ENCODE measurements at places on chromosomes 16 and 17.

DNA sequence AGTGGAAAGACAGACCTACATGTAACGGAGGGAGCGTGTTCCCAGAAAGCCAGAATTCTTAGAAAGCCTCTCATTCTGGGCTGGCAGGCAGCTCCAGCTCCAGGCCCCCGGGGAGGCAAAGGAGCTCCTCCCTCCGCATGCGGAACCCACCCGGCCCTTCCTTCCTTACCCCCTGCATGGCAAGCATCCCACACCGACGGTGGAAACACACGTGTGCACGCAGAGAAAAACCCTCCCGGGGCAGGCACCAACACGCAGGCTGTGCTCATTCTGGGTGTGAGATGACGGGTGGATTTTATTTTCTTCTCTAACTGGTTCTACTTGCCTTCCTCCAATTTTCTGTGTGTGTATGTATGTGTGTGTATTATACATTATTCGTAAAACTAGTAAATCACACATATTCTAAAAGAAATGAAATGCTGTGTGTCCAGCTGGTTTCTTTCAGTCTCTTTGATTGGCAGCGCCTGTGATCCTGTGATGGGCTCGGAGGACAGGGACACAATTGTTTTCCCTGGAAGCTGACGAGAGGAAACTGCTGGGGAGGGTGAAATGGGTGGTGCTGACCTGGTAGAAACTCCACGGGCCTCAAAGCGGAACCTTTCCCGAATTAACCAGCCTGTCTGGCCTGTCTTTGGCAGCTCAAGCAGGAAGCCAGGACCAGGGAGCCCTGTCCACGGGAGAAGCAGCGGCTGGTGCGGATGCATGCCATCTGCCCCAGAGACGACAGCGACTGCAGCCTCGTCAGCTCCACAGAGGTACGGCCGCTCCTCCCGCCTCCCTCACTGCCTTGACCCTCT is 22.2 kb downstream of the CARD14 start:
- no peak for DNase-seq

DNA sequence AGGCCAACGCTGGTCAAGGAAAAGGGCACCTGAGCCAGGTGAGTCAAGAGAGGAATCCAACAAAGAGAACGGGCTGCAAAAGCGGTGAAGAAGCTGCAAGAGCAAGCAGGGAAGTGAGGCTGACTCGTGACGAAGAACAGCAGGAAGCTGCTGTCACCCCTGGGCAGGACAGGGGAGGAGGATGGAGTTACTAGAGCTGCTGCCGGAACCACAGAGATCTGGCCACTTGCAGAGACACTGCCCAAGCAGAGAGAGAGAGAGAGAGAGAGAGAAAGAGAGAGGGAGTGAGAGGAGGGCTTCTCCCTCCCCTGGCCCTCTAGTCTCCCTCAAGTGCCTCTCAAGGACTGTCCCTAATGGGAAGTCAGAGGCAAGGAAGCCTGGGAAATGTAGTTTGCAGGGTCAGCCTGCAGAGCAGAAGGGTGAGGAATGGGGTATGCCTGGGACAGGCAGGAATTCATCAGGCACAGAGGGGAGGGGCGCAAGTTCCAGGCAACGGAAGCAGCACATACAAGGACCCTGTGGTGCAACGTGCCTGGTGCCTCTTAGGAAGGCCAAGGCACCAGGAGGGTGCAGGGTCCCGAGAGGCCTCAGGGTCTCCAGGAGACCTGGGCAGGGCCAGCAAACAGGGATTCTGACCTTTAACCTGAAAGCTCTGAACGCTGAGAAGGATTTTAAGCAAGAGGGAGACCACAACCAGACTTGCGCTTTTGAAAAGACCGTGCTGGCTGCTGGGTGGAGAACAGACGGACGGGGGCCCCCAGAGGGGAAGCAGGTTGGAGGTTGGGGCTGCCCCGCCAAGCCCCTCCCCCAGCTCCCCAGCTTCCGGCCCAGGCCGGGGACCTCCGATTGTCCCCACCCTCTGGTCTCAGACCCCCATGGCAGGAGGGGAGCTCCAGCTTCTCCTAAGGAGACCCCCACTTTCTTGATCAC is 45.8 kb upstream of the CIBAR2 start:
- no peak for DNase-seq

- DNase-seq, result no peak
Observed at GRCh38 chr16:11312718-11313492, 31.8 kb upstream of the PRM1 start.

GRCh38 chr16:22813223-22813947 is 577 bp upstream of the HS3ST2 start:
- no peak for DNase-seq

- DNase-seq, result no peak
Observed at GRCh38 chr16:75130150-75130771, 13.7 kb upstream of the LDHD start.

DNA sequence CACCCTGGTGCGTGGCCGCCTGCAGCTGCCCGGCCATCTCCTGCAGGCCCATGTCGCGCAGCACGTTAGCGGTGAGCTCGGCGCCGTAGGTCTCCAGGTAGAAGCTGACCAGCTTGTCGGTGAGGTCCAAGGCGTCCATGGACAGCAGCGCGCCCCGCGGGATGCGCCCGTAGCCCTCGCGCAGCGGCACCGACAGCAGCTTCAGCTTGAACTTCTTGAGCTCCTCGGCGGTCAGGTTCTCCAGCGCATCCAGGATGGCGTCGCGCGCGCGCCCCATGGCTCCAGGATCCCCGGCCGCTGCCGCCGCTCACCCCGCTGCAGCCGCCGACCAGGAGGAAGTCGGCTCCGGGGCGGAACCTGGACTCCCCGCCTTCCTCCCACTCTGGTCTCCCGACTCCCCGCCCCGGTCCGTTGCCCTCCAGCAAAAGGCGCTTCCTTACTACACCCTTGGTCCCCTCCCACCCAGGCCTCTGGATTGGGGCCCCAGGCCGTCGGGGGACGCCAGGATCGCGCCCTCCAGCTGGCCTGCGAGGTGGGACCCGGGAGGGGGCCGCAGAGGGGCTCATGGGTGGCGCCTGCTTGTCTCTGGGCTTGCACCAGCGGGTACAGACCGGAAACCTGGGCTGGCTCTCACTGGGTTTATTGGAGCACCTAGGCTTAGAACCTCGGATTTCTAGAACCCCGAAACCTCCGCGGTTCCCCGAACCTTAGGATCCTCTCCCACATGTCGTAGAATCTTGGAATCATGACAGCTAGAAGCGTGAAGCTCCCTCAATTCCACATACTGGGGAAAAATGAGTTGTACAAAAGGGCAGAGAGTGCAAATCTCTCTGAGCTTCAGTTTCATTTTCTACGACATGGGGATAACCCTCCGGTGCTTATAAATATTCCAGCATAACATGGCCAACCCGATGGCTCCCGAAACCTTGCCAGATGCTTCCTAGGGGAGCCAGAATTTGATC is at the start of gene PYCARD:
PYCARD (minus strand) TSS at position 347 of the 962 bp plus-strand sequence; CDS start at position 277, 70 bp downstream.
- no peak for DNase-seq

DNA sequence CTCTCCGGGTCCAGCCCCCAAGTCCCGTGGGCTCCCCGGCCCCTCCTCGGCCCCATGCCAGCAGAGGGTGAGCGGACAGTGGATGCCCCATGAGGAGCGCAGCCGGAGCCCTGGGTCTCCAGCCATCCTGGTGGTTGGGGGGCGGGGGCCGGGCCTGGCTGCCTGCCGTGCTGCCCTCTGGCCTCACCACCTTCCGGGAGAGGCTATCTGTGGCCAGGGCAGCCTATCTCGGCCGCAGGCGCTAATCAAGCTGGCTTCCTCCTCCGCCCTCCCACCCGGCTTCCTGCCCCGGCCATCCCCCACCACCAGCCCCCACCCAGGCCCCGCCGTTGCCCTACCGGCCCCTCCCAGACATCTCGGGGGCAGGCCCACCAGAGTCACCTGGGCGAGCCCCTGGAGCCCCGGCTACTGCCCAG is 46.8 kb downstream of the ZFPM1 start:
- no peak for DNase-seq

DNA sequence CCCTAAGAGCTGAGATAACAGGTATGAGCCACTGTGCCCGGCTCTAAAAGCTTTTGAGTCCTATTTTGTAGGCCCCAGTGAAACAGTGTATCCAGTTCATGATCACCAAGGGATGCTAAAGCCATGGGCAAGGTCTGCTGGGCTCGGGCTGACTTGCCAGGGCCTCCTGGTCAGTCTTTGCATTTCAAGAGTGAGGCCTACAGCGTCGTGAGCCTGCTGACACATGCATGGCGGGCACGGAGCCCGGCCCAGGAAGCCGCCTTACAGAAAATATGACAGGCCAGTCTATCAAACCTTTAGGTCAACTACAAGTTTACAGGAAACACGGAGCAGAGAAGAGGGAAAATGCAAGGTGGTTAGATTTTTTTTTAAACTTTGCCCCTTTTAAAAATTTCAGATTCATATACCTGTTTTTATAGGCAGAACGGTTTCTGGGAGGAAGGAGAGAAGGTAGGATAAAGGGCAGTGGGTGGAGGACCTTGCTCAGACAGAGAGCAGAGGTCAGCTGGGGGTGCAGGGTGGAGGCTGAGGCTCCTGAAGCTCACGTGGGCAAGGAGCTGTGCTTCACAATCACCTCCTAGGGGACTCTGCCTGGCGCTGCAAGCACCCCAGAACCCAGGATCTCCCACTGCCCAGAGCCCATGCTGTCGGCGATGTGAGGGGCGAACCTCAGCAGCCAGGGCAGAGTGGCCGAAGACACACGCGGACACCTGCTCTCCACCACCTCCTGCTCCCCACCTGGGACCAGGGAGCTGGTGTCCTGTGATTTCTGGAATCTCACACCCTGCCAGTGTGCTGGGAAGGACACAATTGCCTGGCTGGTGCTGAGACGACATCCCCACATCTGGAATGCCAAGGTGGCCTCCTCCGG is 21.3 kb downstream of the C16orf95 start:
- DNase-seq, result no peak

DNA sequence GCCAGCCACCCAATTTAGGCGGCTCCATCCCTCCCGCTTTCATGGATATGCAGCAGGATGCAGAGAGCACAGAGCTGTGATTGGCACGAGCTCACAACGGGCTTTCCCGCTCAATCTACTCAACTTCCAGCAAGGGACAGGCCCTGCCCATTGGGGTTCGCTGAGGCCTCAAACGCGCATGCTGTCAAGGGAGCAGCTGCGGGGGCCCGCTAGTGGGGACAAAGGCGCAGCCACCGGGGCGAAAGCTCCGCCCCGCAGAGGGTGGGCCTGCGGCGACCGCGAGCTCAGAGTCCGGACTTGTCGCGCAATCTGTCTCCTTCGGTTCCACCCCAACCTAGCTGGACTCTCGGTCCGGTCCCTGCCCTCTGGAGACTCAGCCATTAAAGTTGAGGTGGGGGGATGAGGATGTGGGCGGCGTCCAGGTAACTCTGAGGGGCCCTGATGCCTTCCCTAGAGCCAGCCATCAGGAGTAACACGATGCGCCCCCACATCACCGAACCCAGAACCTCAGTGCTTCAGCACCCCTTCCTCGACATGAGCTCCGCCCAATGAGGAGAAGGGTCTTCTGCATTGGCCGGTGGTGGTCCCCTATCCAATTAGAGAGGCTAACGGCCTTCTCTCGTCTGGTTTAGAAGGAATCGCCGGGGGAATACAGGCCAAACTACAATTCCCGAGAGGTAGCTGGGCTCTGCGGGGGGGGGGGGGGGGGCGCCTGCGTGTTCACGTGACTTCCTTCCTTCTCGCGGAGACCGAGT is 489 bp upstream of the NFATC3 start:
- peak; percentile 56 for DNase-seq

DNA sequence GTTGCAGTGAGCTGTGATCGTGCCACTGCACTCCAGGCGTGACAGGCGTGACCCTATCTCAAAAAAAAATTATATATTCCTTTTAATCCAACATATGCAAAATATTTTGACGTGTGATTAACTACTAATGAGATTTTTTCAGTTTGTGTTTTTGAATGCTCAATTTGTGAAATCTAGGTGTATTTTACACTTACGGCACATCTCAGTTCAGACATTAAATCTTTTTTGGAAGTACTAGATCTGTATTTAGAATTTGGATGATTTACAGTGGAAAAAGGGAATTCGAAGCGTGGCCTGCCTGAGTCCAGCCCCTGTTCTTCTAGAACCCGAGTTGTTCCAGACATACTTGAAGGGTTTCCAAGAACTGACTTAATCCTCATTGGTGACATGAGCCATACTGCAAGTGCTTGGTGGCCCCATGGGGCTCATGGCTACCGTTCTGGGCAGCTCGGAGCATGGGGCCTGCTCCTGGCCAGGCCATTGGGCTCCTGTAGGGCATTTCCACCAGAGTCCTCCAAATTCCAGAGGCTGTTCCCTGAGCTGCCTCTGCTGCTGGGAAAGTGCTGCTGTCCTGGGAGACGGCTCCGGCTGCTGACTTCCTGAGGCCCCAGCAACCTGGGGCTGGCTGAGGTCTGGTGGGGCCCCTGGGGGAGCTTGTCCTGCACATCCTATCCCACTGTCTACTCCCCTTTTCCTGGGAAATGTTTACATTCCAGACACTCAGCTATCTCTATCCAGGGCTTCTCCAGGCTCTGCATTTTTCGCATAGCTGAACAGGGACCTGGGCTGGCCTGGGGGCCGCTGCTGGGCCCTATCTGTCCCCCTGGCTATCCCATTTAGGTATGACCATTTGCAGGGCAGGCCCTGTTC is 27.2 kb downstream of the LLGL2 start:
- DNase-seq, result no peak

DNA sequence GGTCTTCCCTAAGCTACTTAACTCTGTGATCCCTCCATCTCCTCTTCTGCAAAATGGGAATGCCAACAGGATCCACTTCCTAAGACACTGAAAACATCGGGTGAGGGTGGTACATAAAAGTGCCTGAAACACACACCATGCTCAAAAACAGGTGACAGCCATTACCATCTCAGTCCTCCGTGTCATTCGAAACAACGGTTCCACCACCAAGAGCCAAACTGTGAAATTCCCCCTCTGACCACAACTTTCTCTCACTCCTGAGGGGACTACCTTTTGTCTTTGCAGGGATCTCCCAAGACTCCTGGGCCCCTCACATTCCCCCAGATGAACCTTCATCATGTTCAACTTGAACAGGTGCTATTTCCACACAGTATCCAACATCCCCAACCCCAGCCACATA is 37.0 kb downstream of the NUBP1 start:
- DNase-seq, result no peak

DNA sequence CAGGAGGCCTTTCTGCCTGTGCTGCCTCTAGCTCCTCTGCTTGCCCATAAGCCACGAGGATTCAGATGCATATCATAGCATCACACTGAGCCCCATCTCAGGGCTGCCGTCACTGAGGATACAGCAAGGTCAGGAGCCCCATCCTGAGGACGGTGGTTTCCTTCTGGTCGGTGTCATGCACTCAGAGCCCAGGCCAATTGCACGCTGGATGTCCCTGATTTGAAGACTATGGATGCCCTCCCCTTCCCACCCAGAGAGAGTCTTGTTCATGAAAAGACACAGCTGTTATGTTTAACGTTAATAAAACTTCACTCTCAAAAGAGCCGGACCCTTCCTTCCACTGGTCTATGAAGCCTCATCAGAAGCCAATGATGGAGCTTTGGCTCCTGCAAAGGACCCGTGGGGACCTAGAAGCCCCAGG is 19.9 kb downstream of the COTL1 start:
- no peak for DNase-seq

GRCh38 chr16:55565086-55565485 is 1.4 kb upstream of the CAPNS2 start:
- no peak for DNase-seq

GRCh38 chr17:76343106-76343505 is 10.6 kb downstream of the PRPSAP1 start:
- no peak for DNase-seq
